Heart left ventricle (tissue), 16 donors: ENCODE measurements at places on chromosomes 4 and X. TPM values are rescaled to one million over a fixed set of nuclear protein-coding genes. Genes with fewer than 3 reads are reported as not detected.

DNA sequence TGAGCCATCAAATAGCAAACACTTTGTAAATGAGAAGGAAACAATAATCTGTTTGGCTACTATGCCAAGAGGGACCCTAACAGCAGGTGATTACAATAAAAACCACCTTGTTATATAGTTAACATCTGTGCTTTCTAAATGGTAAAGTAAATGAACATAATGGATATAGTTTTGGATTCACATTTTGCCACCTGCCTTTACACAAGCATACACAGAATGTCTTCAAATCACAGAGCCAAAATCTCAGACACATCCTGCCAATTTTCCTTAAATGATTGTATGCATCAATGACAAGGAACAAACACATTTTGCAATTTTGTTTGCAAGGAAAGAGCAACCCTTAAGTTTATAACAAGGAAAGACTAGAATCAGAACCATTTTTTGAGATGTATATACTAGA lies 334.2 kb downstream of the FSTL5 start:
- no peak for DNase-seq

Gene MSANTD1
- total RNA-seq, result 0.30 TPM

GRCh38 chr4:48343035-48343434 lies 1.7 kb downstream of the SLAIN2 start:
- DNase-seq, result no peak

- no peak for DNase-seq
Measured at GRCh38 chrX:100328351-100328750, 81.7 kb downstream of the PCDH19 start.

Gene ZNF711
- total RNA-seq, result 1.2 TPM

- no peak for DNase-seq
Measured at GRCh38 chr4:169268951-169269760, 1.6 kb downstream of the SH3RF1 start.

Gene XAGE3
- total RNA-seq, result not detected

DNA sequence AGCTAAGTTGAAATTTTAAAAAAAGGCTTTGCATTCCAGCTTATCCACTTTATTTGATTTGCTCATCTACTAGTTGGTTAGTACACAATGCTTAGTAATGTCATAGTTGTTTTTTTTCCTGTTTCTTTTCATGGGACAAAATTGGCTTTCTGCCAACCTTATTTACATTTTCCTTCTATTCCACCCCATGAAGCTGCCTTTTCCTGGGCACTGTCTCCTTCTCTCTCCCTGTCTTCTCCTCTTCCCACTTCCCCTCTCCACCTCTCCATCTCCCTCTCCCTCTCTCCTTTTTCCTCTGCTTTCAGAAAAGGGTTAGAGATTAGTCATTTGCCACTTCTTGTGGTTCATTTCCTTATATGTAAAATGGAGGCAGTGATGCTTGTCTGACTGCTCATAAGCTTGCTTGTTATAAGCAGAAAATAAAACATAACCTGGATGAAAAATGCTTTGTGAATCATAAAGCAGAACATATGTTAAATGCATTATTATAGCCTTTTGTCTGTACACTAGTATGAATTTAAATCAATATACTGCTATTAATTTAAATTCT lies 181.9 kb downstream of the CEP135 start:
- DNase-seq, result no peak

Gene UGT2A1
- total RNA-seq, result not detected

GRCh38 chr4:163092093-163092492 lies 74.6 kb downstream of the NAF1 start:
- DNase-seq, result no peak

GRCh38 chrX:154010330-154011087 lies 9.2 kb downstream of the IRAK1 start:
- DNase-seq, result no peak

GRCh38 chr4:153922148-153922547 lies 133.3 kb upstream of the SFRP2 start:
- no peak for DNase-seq

- DNase-seq, result no peak
Measured at GRCh38 chrX:53362449-53362848, 60.0 kb downstream of the SMC1A start.

Gene MAGEB1
- not detected for total RNA-seq

Gene BEND4
- total RNA-seq, result not detected
